Osteocyte (in vitro differentiated cells): ENCODE measurements at places on chromosomes 16 and 17. TPM values are rescaled to one million over a fixed set of nuclear protein-coding genes. Genes with fewer than 3 reads are reported as not detected.

DNA sequence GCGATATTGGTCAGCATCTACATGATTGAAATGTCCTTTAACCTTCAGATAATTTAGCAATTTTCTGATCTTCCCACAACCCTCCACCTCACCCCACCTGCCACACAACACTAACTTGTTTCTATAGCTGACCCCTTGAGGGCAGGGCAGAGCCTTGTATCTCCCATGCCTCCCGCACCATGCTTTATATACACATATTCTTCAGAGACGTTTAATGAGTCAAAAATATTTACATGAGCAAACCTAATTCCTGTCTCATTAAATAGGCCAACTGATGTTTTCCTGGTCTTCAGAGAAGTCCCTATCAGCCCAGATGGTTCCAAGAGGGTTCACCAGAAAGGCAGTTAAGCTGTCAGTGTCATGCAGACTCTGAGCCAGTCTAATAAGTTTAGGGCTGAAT, 6.6 kb upstream of the DHRS7C start:
- peaks cover 21% of the 10 kb centered on the region for H3K4me1 ChIP-seq

GRCh38 chr17:35801583-35802224, 6.3 kb upstream of the MMP28 start:
- no peak overlapping the region for H3K27ac ChIP-seq
- H3K4me3 ChIP-seq: no peak overlapping the region
- peaks cover 11% of the 10 kb centered on the region for H3K27me3 ChIP-seq
- peak; percentile 66 for DNase-seq
- H3K36me3 ChIP-seq: no peaks in the 10 kb centered on the region
- peaks cover 28% of the 10 kb centered on the region for H3K4me1 ChIP-seq

GRCh38 chr16:57305159-57305811, 20.8 kb upstream of the PLLP start:
- H3K27me3 ChIP-seq: peaks cover 6% of the 10 kb centered on the region
- peaks cover 17% of the 10 kb centered on the region for H3K4me1 ChIP-seq
- no peak overlapping the region for H3K4me3 ChIP-seq
- peak overlapping the region; percentile 72 for H3K27ac ChIP-seq

DNA sequence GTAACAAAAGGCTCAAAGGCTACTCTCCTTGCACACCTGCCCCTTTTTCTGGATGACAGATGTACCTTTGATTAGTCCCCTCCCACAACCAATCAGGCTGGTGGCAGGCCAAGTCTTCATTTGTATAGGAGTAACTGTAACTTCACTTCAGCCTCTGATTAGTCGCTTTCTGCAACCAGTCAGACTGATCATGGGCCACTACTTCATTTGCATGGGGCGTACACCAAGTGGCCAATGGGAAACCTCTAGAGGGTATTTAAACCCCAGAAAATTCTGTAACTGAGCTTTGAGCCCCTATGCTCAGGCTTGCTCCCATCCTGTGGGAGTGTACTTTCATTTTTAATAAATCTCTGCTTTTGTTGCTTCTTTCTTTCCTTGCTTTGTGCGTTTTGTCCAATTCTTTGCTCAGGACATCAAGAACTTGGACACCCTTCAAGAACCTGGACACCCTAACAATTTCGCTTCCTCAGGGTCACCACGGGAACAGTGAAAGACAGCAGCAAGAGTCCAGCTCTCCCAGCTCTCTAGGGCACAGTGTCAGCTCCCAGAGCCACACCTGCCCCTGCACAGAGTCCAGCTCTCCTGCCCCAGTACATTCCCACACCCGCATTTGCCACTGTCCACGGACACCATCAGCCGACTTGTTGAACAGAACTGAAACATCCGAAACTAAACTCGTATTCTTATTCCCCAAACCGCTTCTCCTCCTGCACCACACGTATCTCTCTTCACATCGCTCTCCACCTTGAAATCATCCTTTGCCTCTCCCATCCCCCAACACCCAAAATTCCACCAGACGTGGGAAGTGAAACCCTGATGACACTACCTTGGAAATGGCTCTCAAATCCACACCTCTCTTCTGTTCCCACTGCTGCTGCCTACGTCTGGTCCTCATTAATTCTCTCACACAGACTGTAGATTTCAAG, 53.4 kb downstream of the ABCC12 start:
- no peak overlapping the region for H3K4me3 ChIP-seq
- H3K27ac ChIP-seq: no peak overlapping the region
- H3K27me3 ChIP-seq: no peaks in the 10 kb centered on the region
- H3K36me3 ChIP-seq: no peaks in the 10 kb centered on the region

- no peaks in the 10 kb centered on the region for H3K27me3 ChIP-seq
- peaks cover 5% of the 10 kb centered on the region for H3K36me3 ChIP-seq
- no peak overlapping the region for H3K4me3 ChIP-seq
Observed at GRCh38 chr17:1158879-1159278, 20.9 kb downstream of the ABR start.

GRCh38 chr17:81422776-81423697, 27.8 kb downstream of the BAHCC1 start:
- H3K36me3 ChIP-seq: no peaks in the 10 kb centered on the region
- peak; percentile 93 for DNase-seq
- H3K4me1 ChIP-seq: peaks cover 58% of the 10 kb centered on the region
- H3K4me3 ChIP-seq: no peak overlapping the region

DNA sequence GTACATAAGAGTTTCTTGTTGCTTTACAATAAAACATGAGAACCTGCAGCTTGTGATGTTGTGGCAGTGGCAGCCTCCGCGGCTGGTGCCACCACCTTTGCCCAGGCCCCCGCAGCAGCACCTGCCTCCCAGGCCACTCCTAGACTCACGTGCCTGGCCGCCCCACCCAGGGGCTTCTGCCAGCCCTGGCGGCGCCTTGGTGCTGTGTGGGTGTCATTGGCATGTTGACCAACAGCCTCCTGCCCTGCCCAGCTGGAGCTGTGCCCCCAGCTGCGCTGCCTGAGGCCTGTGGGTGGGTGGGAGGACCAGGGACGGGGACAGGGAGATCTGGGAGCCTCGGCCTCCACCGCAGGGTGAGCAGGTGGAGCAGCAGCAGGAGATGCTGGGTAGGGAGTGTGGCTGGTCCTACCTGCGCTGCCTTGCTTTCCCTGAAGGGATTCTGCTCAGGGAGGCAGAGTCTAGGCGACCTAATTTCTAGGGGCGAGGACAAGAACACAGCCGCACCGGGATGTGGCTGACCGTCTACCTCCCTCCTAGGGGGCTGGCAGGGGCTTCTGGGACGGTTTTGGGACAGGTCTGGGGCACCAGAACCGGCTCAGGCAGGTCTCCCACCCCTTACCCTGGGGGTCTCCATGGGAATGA, 428 bp upstream of the DNASE1L2 start:
- no peaks in the 10 kb centered on the region for H3K27me3 ChIP-seq
- no peak overlapping the region for H3K27ac ChIP-seq
- H3K4me1 ChIP-seq: peaks cover 2% of the 10 kb centered on the region
- no peak overlapping the region for H3K4me3 ChIP-seq
- H3K36me3 ChIP-seq: peaks cover 3% of the 10 kb centered on the region

GRCh38 chr16:16095646-16096045, 127.6 kb downstream of the ABCC6 start:
- H3K4me1 ChIP-seq: peaks cover 31% of the 10 kb centered on the region
- no peaks in the 10 kb centered on the region for H3K27me3 ChIP-seq
- DNase-seq: no peak
- H3K36me3 ChIP-seq: peaks cover 64% of the 10 kb centered on the region

- H3K27ac ChIP-seq: no peak overlapping the region
- no peaks in the 10 kb centered on the region for H3K36me3 ChIP-seq
- H3K4me3 ChIP-seq: no peak overlapping the region
- no peaks in the 10 kb centered on the region for H3K4me1 ChIP-seq
- no peak for DNase-seq
Observed at GRCh38 chr17:12342609-12343435, 322.1 kb downstream of the MAP2K4 start.

- DNase-seq: no peak
- H3K27me3 ChIP-seq: peaks cover 37% of the 10 kb centered on the region
- no peak overlapping the region for H3K4me3 ChIP-seq
- H3K36me3 ChIP-seq: no peaks in the 10 kb centered on the region
- H3K4me1 ChIP-seq: no peaks in the 10 kb centered on the region
- no peak overlapping the region for H3K27ac ChIP-seq
Observed at GRCh38 chr17:38628441-38628840, 22.7 kb upstream of the SRCIN1 start.

GRCh38 chr17:17752821-17753321, 71.6 kb downstream of the RAI1 start:
- peak overlapping the region; percentile 76 for H3K4me3 ChIP-seq
- peak overlapping the region; percentile 97 for H3K27ac ChIP-seq
- no peak for DNase-seq
- no peaks in the 10 kb centered on the region for H3K27me3 ChIP-seq

GRCh38 chr16:57406881-57407280, 2.3 kb downstream of the CCL17 start:
- H3K36me3 ChIP-seq: no peaks in the 10 kb centered on the region
- peaks cover 2% of the 10 kb centered on the region for H3K4me1 ChIP-seq
- no peak overlapping the region for H3K4me3 ChIP-seq
- no peak overlapping the region for H3K27ac ChIP-seq
- DNase-seq: no peak

- H3K36me3 ChIP-seq: no peaks in the 10 kb centered on the region
- no peaks in the 10 kb centered on the region for H3K4me1 ChIP-seq
- no peak overlapping the region for H3K27ac ChIP-seq
- H3K27me3 ChIP-seq: peaks cover 68% of the 10 kb centered on the region
Observed at GRCh38 chr17:41559548-41559947, 12.3 kb downstream of the KRT9 start.

DNA sequence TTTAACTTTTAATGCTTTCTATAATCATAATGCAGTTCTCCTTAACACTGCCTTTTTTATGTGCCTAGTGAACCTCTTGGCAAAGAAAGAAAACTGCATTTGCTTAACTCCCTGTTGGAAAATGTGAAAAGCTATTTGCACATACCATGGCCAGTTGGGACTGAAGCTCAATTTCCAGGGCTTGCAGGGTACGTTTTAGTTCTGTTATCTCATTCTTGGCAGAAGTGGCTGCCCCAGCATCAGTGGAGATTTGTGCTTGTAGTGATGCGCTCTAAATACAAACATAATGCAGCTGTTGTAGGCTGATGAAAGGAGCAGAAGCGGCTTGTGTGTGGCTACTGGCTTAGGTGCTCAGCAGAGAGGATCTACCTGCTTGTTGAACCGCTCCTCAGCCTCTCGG, 3.7 kb downstream of the KRT24 start:
- H3K36me3 ChIP-seq: no peaks in the 10 kb centered on the region
- DNase-seq: no peak
- no peak overlapping the region for H3K27ac ChIP-seq
- no peaks in the 10 kb centered on the region for H3K4me1 ChIP-seq

GRCh38 chr16:26031286-26031685, 339.5 kb downstream of the HS3ST4 start:
- no peaks in the 10 kb centered on the region for H3K36me3 ChIP-seq
- no peaks in the 10 kb centered on the region for H3K27me3 ChIP-seq
- H3K4me3 ChIP-seq: no peak overlapping the region
- H3K27ac ChIP-seq: no peak overlapping the region
- DNase-seq: no peak

GRCh38 chr17:81898029-81898866, 3.8 kb upstream of the NPB start:
- H3K27me3 ChIP-seq: no peaks in the 10 kb centered on the region
- DNase-seq: peak; percentile 84
- H3K4me1 ChIP-seq: peaks cover 35% of the 10 kb centered on the region
- peak overlapping the region; percentile 4 for H3K4me3 ChIP-seq
- peak overlapping the region; percentile 91 for H3K27ac ChIP-seq

DNA sequence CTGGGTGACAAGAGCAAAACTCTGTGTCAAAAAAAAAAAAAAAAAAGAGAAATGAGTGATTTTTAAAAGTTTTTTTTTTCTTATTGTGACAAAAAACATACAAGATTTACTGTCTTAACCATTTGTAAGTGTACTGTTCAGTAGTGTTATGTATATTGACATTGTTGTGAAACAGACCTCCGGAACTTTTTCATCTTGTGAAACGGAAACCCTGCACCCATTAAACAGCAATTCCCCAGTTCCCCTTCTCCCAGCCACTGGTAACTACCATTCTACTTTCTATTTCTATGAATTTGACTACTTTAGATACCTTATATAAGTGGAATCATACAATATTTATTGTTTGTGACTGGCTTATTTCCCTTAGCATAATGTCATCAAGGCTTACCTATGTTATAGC, 18.7 kb downstream of the DUS2 start:
- DNase-seq: no peak
- no peaks in the 10 kb centered on the region for H3K4me1 ChIP-seq
- H3K4me3 ChIP-seq: no peak overlapping the region
- H3K36me3 ChIP-seq: peaks cover 6% of the 10 kb centered on the region
- H3K27ac ChIP-seq: no peak overlapping the region

- H3K36me3 ChIP-seq: no peaks in the 10 kb centered on the region
- no peaks in the 10 kb centered on the region for H3K27me3 ChIP-seq
- H3K4me1 ChIP-seq: no peaks in the 10 kb centered on the region
- no peak for DNase-seq
Observed at GRCh38 chr17:55883149-55883548, 132.3 kb downstream of the PCTP start.

DNA sequence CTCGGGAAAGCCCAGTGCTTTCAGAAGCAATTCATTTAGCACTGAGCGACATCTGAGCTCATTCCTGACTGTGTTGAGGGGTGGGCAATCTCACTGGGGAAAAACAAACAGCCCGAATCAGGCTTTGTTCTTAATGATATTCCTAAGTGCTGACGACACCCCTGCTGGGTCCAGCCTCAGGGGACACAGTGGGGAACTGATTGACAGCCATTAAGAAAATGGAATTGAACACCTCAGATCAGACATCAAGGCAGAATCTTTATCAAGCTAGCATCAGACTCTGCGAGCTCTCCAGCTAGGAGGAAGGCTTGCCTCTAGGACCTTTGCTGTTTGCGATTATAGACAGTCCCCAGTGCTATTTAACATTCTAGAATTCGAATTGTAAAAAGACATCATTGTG, 22.5 kb upstream of the LYRM9 start:
- peaks cover 29% of the 10 kb centered on the region for H3K27me3 ChIP-seq
- no peak for DNase-seq
- no peaks in the 10 kb centered on the region for H3K36me3 ChIP-seq

The RFWD3 gene
- 30.7 and 31.8 TPM in 2 replicates for total RNA-seq

The NPIPB9 gene
- 2.6 and 4.2 TPM in 2 replicates for total RNA-seq

The SPNS1 gene
- 89.5 and 96.6 TPM in 2 replicates for total RNA-seq

The DNAH9 gene
- not detected in 2 replicates for total RNA-seq

The SDR42E2 gene
- 0.13 TPM in 1 of 2 replicates, not detected in the other for total RNA-seq

The RGS9 gene
- 4.0 and 6.5 TPM in 2 replicates for total RNA-seq

The SOST gene
- not detected in 2 replicates for total RNA-seq

The ABCC12 gene
- total RNA-seq: not detected in 2 replicates

The CD2BP2 gene
- total RNA-seq: 65.1 and 67.4 TPM in 2 replicates

The ZACN gene
- total RNA-seq: not detected in 2 replicates

The AMFR gene
- total RNA-seq: 117 and 136 TPM in 2 replicates

The CCL4 gene
- total RNA-seq: not detected in 2 replicates

The HSD11B2 gene
- total RNA-seq: 0.40 and 0.68 TPM in 2 replicates

The USH1G gene
- not detected in 2 replicates for total RNA-seq

The KCNJ18 gene
- not detected in 2 replicates for total RNA-seq

The PKMYT1 gene
- 10.4 and 14.0 TPM in 2 replicates for total RNA-seq

The CFAP97D1 gene
- total RNA-seq: not detected in 2 replicates
